ENCODE measurements at places on chromosomes 7 and 10.
A peak's percentile ranks its signal among the peaks of the same experiment; 100 is the strongest.

GRCh38 chr7:74494076-74494548 is 40.4 kb downstream of the GTF2IRD1 start:
- DNase-seq, result no peak

DNA sequence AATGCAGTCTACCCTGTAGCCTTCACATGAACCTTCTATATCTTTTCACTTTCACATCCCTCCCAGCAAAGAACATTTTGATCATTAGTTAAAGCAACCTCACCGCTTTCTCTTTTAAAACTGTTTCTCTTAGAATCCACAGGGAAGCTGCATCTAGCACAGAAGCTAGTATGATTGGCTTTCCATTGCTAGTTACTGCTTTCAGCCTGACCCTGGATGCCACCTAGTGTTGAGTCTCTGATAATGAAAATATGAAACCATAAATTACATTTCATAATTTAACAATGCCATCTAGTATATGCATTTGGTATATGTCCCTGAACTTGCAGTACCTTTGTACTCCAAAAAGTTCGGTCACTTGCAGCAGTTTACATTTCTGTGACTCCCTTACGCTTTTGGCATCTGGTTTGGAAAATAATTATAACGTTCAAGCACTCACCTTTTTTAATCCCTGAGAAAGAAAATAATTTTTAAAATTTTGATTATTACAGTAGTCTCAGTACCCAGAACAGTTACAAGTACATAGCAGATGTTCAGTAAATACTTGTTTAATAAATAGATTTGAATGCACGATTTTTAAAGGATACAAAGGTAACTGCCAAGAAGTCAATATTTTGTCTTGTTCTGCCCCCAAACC is 22.7 kb downstream of the CISD1 start:
- no peak for DNase-seq

GRCh38 chr10:100148353-100149211 is 37.2 kb downstream of the ERLIN1 start:
- DNase-seq, result no peak

GRCh38 chr7:824081-824480 is 8.2 kb upstream of the SUN1 start:
- DNase-seq, result no peak

- DNase-seq, result peak; percentile 8
These were observed 307.4 kb upstream of the AOAH start for GRCh38 chr7:37031571-37032257.
